ENCODE measurements at places on chromosomes 5 and 9. TPM values are rescaled to one million over a fixed set of nuclear protein-coding genes. Genes with fewer than 3 reads are reported as not detected.

DNA sequence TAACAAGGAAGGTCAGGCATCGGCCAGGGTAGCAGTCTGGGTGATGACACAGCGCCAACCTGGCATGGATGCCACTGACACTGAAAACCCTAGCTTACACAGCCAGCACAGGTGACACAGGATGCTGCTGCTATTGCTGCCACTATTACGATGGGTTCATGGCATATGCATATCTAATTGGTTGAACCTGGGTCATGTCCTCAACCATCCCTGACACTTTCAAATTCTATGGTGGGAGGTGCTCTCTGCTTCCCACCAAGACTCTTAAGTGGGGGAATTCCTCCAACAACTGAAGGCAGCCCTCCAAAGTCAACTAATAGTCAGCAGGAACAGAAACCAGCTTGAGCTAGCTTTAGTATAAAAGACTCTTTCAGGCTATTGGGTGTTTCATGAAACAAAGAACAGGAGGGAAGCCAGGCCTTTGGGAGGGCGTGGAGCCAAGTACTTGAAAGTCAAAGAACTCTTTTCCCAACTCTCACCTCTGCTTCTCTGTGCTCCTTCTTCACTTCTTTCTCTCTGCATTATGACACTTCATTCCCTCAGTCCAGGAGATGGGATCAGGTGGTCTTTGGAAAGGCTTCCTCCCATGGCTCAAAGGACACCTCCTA lies 21.3 kb downstream of the PTTG1 start:
- DNase-seq: no peak

DNA sequence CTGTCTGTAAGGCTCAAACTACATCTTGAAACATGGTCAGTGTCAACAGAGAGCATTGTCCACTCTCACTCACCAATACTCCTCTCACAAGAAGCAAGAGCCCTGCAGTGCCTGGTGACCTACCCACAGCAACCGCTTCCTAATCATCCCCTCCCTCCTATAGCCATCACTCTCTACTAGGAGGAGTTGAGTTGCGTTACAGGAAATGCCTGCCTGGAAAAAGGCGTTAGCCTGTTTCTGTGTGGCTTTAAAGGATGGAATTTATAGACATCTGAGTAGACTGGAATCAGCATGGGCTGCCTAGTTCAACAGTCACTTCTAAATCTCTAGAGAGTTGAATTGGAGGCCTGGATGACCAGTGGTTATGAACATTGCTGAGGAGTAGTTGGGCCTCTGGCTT lies 108.3 kb upstream of the FER start:
- no peak for DNase-seq

GRCh38 chr9:21591221-21592062 lies 109.3 kb upstream of the IFNE start:
- DNase-seq: peak; percentile 89

Gene ADAMTS2
- 0.17 TPM for total RNA-seq

Gene MLANA
- not detected for total RNA-seq
